ENCODE measurements at places on chromosomes 13 and 19. TPM values are rescaled to one million over a fixed set of nuclear protein-coding genes. Genes with fewer than 3 reads are reported as not detected.

TRIM13 gene
- total RNA-seq: 13.7 TPM

ZNF345 gene
- total RNA-seq: 2.5 TPM

HRC gene
- not detected for total RNA-seq

DNA sequence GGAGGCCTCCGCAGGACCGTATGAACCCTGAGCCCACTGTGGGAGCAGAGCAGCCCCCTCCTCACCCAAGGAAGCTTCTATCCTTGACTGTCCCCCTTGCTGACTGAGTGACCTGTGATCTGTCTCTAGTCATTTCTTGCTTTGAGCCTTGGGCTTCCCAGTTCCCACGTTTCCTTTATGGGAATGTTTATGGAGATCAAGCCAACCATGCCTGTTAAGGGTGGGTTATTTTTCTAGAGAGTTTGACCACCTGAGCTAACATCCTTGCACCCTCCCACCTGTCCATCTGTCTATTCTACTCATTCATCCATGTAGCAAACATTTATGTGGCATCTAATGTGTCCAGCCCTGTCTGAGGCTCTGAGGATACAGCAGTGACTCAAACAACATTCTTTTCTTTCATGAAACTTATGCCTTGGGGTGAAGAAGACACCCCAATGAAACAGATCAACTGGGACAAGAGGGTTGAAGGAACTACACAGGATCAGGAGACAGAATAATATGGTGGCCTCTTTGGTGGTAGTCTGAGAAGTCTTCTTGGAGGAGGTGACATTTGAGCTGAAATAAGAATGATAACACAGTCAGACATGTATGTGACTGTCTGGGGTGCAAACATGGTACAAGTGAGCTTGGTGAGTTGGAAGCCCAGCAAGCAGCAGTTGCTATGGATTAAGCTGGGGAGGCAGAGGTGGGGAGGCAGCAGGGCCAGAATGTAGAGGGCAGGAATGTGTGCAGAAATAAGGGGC, 30.5 kb downstream of the CERS4 start:
- DNase-seq: no peak

- DNase-seq: peak; percentile 65
These were observed 71.2 kb upstream of the GTF3A start for GRCh38 chr13:27353166-27353583.

CD33 gene
- total RNA-seq: 21.8 TPM

TUBA3C gene
- 6.2 TPM for total RNA-seq

DNA sequence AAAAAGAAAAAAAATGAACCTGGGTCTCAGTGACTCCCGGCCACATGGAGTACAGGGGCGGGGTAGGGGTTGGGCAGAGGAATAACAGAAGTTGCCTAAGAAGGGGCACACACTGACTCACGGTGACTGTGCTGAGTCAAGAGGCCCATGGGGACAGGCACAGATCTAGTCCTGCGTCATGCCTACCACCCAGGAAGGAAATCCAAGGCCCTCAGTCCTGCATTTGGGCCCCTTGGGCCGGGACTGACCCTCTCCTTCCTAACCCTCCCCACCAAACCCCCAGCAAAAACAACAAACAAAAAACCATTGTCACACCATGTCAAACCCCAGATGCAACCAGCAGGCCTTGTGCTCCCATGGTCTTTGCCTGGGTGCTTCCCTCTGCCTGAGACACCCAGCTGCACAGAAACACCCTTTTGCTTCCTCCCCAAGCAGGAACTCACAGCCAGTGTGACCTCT, 9.6 kb upstream of the NOTCH3 start:
- DNase-seq: peak; percentile 91

LGALS7B gene
- not detected for total RNA-seq

DNA sequence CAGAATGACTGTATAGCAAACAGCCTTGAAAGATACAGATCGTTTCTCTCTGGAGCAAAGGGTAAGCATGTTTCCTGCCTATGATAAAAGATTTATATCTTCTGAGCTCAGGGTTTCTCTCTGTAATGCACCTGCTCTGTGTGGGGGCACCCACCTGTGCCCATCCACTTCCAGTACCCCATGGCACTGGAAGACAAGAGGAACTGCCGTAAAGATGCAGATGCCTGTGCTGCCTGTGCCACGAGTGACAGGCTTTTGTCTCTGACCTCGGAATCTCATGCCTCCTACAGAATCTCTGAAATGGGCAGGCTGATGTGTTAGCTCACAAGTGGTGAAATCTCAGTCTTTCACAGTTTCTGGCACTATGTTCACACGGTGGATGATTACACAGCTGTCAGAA, 50.3 kb upstream of the ATP11A start:
- DNase-seq: no peak

GRCh38 chr13:27005556-27005955, 166.1 kb downstream of the USP12 start:
- peak; percentile 29 for DNase-seq

- DNase-seq: no peak
These were observed 4.8 kb downstream of the ZBTB7A start for GRCh38 chr19:4061683-4062418.

- no peak for DNase-seq
These were observed 72.6 kb upstream of the TSHZ3 start for GRCh38 chr19:31421856-31422255.

ERICH4 gene
- not detected for total RNA-seq

KCNJ14 gene
- total RNA-seq: 1.8 TPM

DNA sequence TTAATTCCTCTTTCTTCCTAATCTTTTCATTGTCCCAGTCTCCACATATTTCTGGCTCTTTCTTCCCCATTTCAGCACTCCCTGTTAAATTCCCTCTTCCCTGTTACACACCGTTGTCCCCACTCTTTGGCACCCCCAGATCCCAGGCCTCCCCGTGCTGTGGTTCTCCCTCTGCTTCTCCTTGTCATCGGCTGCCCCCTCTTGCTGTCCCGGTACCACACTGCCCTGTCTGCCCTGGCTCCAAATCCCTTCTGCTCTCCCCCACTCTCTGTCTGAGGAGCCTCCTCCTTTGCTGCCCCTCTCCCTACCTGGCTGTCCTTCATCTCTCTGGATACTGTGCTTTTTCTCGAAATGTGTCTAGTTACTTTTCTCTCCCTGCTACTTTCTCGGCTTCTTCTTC, 983 bp downstream of the ZNF415 start:
- peak; percentile 6 for DNase-seq

ARID3A gene
- 12.0 TPM for total RNA-seq

- DNase-seq: peak; percentile 75
These were observed 13.0 kb downstream of the CIC start for GRCh38 chr19:42281827-42282762.

ANO8 gene
- total RNA-seq: 2.5 TPM

DNA sequence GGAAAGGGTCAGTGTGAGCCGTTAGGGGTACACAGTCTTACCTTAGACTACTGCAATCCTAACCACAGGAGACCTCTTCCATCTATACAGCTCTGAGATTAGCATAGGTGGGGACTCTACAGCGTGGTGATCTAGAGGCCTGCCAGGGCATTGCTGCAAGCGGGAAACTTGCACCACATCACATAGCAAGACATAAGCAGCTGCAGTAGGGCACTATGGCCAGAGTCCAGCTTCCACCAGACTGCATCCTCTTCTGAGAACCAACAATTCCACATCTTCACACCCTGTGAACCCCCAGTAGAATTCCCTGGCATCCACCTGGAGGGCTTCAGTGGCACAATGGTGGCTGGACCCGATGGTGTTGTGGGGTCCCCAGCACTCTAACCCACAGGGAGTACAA, 1564.3 kb upstream of the PRR20A start:
- DNase-seq: no peak

MBD3L2 gene
- not detected for total RNA-seq

FFAR2 gene
- not detected for total RNA-seq

- no peak for DNase-seq
These were observed 43.5 kb upstream of the SHISA2 start for GRCh38 chr13:26095338-26095737.

DNA sequence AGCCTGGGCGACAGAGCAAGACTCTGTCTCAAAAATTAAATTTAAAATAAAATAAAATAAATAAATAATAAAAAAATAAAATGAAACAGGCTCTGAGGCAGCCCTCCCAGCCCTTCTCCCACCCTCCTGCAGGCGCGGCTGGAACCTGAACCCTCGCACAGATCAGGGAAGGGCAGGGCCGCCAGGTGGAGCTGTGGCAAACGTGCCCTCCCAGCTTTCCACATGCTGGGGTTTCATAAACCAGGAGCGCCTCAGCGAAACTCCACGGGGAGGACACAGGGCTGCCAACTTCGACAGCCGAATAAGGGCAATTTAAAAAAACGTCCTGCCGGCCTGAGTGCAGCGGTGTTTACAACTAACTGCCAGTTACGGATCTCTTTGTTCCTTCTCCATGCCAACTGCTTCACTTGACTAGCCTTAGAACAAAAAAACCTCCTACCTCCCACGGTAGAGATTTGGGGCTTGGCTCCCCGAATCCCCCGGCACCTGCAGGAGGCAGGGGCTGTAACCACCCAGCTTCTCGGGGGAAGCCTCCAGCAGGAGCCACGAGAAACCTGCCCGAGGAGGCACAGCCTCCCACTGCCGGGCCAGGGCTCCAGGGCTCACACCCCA, 15.9 kb downstream of the ZNF787 start:
- peak; percentile 32 for DNase-seq

DNA sequence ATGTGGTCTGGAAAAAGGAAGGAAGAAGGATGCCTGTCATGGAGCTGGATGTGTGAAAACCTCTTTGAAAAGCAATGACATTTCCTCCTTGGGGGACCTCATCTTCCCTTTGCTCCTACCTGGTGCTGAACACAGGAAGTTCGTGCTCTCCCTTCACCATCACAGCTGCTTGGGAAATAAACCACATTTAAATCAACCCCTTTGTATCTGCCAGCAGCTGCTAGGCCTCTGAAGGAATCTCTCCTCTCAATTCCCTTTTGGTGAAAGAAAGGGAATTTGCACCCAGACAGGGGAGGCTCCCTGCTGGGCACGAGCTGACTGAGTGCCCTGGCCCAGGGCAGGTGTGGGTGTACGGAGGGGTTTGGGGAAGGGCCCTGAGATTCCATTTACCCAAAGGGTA, 437.7 kb downstream of the TSHZ3 start:
- no peak for DNase-seq

ZNF763 gene
- total RNA-seq: not detected

DNA sequence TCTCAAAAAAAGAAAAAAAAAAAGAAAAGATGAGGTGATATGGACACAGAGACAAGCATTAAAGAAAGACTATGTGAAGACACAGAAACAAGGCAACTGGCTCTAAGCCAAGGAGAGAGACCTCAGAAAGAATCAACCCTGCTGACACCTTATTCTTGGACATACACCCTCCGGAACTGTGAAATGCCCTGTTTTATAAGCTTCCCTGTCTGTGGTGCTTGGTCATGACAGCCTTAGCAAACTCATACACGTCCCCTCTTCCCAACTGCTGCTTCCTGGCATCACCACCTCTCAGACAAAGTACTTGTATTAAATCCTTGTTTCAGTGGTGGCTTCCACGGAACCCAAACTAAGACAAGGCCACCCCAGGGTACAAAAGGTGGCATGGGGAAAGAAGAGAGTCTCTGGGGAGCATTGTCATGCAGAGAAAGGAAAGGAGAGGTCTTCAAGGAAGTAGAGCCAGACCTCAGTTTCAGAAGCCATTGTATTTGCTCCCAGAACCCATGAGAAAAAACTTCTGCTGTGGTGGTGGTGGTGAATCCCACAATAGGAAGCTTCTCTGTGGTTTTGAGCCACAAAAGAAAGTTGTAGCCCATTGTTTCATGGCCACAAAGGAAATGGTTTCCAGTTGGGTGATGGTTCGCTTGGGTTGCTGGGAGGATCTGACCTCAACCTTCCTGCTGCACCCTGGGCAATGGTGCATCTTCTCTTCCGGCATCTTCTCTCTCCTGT, 16.3 kb upstream of the TSPAN16 start:
- peak; percentile 43 for DNase-seq

SPACA4 gene
- not detected for total RNA-seq

DNA sequence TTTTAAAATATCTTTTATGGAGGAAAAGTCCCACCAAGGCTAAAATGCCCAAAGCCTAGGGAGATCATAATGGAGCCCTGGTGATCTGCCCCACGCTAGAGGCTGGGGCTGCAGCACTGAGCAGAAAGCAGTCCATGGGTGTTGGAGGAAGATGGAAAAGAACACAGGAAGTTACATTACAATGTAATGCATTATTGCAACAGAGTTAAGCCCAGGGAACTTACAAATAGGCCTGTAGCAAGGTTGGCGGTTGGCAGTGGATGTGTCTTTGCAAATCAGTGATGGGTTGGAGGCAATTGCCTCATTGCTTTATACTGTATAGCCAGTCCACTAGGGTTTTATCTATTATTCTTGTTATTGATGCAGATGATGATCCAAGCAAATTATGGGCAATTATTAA, 399.9 kb downstream of the NDFIP2 start:
- no peak for DNase-seq

- DNase-seq: no peak
These were observed 4.2 kb upstream of the CACNG7 start for GRCh38 chr19:53904909-53905308.

ERICH6B gene
- total RNA-seq: not detected

GRCh38 chr13:78020861-78021260, 102.2 kb upstream of the EDNRB start:
- DNase-seq: no peak

SIGLEC8 gene
- not detected for total RNA-seq

NRTN gene
- 0.11 TPM for total RNA-seq

- no peak for DNase-seq
These were observed 816 bp downstream of the CCNP start for GRCh38 chr19:40225440-40226305.

DNA sequence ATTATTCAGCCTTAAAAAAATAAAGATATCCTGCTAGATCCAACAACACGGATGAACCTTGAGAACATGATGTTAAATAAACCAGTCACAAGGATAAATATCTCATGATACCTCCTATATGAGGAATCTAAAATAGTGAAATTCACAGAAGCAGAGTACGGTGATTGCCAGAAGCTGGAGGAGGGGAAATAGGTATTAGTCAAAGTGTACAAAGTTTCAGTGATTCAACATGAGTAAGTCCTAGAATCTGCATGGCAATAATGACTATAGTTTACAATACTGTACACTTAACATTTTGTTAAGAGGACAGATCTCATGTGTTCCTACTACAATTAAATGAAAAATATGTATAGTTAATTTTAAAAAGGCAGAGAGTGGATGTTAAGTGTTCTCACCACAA, 206.6 kb upstream of the SLC10A2 start:
- peak; percentile 20 for DNase-seq

CYP4F22 gene
- 0.46 TPM for total RNA-seq

DNA sequence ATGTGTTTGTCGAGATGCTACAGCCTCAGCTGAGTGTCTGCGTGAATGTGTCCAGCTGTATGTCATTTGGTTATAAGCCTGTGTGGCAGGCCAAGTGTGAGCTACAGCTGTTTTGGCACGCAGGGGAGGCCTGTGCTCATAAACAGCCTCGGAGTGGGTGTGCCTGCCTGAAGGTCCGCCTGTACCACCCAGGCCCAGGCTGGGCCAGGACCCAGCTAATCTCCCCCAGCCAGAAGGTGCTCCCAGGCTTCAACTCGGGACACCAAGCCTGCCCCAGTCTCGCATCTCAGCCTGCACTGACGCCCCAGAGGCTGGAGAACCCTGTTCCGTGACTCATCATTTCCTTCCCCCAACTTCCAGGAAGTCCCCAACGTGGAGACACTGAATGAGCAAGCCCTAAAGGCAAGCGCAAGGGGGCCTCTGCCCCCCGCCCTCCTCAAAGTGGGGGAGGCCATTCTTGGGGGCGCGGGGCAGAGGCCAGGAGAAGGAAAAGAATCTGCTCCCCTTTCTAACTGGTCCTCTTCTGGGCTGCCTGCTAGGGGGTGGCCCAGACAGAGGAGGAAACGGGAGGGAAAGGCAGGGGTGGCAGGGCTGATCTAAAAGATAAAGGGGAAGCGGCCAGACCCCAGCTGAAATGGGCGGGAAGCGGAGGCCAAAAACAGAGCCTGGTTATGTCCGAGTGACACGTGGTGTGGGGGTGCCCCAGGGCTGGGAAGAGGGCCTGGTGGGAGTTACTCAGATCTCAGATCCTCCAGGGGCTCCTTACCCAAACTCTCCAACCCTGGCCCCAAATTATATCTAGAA, 2.0 kb downstream of the SLC1A5 start:
- peak; percentile 89 for DNase-seq
